ENCODE measurements at places on chromosomes 1 and 21.

DNA sequence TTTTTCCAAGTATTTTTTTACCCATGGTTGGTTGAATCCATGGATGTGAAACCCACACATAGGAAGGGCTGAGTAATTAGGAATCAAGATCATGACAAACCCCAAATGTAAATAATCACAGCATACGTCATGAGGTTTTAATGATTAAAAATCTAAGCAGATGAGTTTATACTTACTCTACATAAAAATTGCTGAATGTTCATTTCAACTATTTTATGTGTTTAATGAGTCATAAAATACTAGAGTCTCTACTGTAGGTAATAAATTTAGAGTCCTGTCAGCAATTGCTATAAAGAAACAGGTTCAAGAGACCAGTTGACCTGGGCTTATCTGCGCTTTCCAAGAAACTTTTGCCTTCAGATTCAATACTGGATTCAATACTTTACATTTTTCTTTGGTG, 18.2 kb downstream of the CTH start:
- DNase-seq = no peak

- no peak for DNase-seq
Observed at GRCh38 chr1:219659005-219659600, 46.2 kb upstream of the ZC3H11B start.

DNA sequence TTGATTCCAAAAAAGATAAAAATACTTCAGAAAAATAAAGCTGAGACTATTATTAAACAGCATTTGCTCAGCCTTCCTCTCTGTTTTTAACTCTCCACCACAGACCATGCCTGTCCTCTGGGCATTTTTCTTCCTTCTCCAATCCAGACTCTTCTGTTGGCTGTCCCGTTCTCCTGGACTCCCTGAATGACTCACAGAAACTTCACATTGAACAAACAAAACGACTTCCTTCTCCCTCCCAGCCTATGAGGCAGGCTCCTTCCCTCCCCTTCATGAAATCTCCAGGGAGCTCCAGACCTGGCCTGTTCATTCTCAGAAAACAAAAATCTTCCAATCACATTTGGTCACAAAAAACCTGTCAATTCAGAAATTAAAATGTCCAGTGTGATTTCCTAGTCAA, 421.3 kb downstream of the NPHP4 start:
- DNase-seq = no peak

- DNase-seq = no peak
Observed at GRCh38 chr21:34822942-34823341, 154.1 kb downstream of the CLIC6 start.

- no peak for DNase-seq
Observed at GRCh38 chr1:1179983-1180861, 6.5 kb downstream of the TTLL10 start.

DNA sequence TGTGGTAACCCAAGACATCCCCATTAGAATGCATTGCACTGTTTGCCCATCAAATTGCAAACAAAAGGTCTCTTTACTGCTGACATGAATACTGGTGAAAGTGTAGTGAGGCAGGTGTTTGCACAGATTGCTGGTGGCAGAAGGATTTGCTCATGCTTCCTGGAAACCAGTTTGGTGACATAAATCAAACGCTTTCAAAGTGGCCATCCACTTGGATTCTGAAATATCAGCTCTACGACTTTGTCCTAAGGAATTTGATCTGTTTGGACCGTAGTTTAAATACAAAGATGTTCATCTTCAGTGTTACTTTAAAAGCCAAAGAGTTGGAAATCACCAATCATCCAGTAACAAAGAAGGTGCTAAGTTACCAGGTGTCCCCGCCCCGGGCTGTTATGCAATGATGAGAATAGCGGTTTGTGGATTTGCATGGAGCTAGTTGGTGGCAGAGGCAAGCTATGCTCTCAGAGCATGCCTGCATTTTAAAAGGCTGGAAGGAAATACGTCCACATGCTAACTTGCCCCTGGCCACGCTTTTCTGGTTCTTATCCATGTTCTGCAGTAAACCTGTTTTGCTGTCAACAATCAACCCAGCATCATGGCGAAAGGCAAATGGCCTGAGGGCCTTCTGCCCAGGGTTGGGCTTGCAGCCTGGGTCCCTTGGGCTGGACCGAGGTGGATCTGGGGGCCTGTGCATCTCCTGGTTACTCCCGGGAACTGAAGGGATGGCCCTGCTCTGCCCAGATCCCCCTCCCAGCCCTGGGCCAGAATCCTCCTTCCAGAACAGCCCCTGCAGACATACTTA, 49.2 kb downstream of the UMODL1 start:
- DNase-seq = no peak

DNA sequence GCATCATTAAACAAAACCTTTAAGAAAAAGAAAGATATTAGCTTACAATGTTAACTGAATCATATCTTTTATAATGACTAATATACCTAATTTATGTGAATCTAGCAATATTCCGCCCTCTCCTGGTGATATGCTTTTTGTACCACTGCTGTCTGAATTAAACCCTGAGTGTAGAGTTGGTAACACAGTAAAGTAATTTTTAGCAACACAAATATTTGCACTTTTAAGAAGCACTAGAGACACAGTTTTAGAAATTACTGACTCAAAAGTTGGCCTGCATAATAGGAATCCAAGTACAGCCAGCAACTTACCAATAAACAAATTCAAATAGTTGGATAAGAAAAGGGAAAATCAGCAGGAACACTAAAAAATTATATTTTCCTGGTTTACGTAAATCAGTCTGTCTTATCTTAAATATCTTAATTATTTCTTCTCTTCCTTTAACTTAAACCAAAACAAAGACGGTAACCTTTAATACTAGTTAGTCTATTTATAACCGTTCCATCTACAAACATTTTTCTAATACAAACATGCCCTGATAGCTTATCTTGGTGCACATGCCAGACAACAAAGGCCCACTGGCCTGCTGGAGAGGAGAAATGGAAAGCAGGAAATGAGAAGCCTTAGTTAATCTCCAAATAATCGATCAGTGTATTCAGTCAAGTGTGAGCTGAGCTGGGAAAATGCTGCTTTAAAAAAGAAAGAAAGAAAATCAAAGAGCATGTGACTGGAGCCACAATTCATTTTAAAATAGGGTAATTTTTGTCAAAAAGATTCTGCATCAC, 246.0 kb downstream of the RERE start:
- DNase-seq = no peak

- no peak for DNase-seq
Observed at GRCh38 chr1:171802207-171802606, 20.7 kb downstream of the METTL13 start.

- DNase-seq = no peak
Observed at GRCh38 chr1:241485554-241485992, 34.0 kb downstream of the FH start.

- DNase-seq = no peak
Observed at GRCh38 chr1:212430955-212431394, 1.7 kb upstream of the NENF start.

DNA sequence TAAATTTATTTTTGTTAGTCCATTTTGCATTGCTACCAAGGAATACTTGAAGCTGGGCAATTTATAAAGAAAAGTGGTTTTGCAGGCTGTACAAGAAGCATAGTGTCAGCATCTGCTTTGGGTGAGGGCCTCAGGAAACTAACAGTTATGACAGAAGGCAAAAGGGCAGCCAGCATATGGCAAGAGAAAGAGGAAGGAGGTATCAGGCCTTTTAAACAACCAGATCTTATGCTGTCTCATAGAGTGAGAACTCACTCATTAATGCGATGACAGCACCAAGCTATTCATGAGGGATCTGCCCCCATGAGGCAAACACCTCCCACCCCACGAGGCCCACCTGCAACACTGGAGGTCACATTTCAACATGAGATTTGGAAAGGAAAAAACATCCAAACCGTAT, 898.4 kb downstream of the KCNT2 start:
- DNase-seq = no peak

GRCh38 chr21:20377250-20377649, 621.0 kb upstream of the NCAM2 start:
- no peak for DNase-seq

- no peak for DNase-seq
Observed at GRCh38 chr1:3779265-3779911, 6.8 kb downstream of the SMIM1 start.

GRCh38 chr1:81314513-81315233, 486.1 kb upstream of the ADGRL2 start:
- DNase-seq = no peak
